ENCODE measurements at places on chromosomes 5 and 9.

GRCh38 chr9:112174965-112175795 lies at the start of gene SUSD1:
Gene SUSD1 (minus strand): TSS chr9:112175297. CDS start chr9:112175235, 62 bp downstream.
- peak; percentile 36 for DNase-seq

DNA sequence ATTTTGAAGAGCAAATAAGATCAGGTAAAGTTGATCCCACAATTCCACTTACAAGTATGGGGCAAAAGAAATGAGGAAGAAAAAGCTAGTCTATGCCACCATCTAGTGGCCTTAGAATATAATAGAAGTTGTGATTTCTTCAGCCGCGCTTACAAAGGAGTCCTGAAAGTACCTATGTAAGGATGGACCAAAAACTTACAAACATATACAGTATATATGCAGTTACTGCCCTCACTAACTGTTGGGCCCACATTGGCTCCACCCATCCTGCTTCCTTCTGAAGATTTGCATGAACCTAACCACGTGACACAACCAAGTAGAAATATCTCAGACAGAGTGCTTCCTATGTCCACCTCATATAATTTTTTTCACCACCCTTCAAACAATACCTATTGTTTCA lies 11.7 kb upstream of the OR13D1 start:
- no peak for DNase-seq

DNA sequence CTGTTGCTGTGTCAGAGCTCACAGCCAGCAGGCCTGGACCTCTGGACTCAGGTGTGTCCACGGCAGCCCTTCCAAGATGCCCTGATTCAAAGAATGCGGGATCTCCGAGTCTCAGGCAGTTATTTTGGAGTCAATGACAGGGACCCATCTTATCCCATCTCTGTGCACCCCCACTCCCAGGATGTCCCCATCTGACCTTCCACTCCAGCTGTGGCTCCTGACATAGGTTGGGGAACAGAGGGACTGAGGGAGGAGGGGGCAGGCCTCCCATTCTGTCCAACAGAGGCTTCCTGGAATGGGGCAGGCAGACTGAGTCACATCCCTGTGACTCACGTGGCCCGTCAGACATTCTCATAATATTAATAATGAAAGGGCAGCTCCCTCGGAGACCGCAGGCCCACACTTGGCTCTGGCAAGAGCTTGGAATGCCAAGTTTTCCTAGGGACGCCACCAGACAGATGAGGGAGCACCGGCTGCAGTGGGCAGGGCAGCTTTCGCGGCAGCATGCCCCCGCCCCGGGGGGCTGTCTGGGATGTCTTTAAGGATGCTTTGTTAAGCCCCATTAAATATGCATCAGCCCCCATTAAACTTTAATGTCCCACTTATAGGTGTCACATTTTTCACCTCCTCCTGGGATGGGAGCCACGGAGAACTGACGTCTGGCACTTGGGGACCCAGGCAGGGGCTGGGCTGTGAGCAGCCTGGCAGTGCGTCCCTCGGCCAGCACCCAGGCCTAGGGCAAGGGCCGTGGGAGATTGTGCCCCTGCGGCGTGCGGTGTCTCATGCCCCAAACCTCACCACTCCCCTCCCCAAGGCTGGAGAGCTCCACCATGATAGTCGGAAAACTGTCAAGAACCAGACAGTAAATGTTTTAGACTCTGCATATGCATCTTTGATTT lies 23.6 kb upstream of the FIBCD1 start:
- no peak for DNase-seq

- DNase-seq, result no peak
These were observed 17.5 kb downstream of the NR2F1 start for GRCh38 chr5:93600409-93601070.

DNA sequence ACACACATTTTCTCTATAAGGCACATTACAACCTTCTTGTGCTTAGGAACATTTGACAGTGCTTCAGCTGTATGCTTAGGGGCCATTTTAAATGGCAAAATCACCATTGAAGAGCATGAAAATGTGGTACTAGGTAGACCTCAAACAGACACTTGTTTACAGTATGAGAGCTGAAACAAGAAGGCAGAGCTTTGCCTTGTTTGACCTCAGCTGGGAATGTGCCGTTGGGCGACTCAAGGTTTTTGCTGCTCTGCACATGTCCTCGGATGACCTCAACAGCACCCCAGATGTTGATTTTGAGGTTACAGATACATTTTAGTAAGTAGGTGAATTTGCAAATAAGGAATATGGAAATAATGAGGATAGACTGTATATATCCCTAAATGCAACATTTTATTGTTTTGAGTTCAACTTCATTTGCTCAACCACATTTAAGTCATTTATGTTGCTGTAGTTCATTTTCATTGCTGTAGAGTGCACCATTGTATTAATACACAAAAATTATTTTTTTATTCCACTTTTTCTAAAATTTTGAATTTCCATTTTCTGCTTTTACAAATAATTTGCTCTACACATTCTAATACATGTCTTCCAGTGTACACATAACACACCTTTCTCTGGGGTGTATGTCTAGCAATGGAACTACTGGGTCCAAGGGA lies 206.8 kb downstream of the NR3C1 start:
- DNase-seq, result no peak

DNA sequence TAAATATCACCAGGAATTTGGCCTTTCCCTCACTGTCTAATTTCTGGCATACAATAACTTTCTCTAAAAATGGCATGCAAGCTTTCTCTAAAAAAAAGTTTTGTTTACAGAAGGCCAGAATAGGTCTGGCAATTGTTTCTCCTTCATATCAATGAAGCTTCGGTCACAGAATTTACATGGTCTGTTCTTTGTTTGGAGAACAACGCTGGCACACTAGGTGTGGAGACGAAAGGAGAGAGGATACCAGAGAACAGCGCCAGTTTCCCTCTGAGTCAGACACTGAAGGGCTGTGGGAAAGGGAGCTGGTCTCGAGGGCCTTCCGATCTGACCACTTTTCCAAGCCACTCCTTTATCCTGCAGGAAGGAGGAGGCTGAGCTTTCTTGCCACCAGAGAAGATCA lies 60.1 kb upstream of the ITGA1 start:
- DNase-seq, result no peak

Measured in ovary (tissue), 10 donors.